Right lung (tissue), 10 donors: ENCODE measurements at places on chromosomes 5 and 9.

- no peak for DNase-seq
Observed at GRCh38 chr5:52738095-52738506, 49.6 kb upstream of the ITGA1 start.

GRCh38 chr9:108634204-108634603 lies 221.6 kb downstream of the ACTL7B start:
- no peak for DNase-seq

DNA sequence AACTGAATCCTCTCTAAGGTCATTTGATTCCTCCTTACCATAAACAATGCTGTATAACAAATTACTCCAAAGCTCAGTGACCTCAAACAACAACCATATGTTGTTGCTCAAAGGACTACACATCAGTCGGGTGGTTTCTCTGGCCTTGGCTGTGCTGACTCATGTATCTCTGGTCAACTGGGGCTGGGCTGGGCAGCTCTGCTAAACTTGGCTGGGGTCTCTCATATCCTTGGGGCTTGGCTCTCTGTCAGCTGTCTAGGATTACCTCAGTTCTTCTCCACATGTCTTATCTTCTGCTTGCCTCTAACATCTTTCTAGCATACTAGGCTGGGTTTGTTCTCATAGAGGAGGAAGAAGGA lies 86.4 kb downstream of the GALNT10 start:
- DNase-seq = peak; percentile 42

- no peak for DNase-seq
Observed at GRCh38 chr9:110912419-110913291, 125.6 kb downstream of the LPAR1 start.

DNA sequence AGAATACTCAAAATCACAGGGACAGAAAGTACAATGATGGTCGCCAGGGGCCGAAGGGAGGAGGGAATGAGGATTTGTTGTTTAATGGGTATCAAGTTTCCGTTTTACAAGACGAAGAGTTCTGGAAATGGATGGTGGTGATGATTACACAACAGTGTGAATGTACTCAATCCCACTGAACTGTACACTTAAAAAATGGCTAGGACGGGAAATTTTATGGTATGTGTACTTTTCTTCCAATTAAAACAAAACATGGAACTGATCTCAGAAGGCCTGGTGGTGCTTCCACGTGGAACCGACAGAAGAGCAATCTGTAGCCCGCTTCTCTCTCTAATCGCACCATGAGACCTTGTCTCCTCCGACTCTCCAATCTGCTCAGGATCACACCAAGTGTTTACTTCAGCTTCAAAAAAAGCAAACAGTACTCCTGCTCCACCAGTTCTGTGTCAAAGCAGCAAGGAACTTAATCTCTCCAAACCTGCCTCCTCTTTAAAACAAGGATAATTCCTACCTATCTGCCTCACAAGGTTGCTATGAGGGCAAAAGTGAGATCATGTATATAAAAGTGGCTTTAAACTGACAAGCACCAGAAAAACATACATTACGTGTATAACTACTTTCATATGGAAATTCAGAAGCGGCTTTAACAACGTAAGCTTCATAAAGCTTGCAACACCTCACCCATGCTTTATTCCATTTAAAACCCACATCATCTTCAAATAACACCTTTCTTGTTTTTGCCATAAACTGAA lies 2.1 kb downstream of the ECPAS start:
- DNase-seq = no peak
